ENCODE measurements at places on chromosomes 7 and 10. TPM values are rescaled to one million over a fixed set of nuclear protein-coding genes. Genes with fewer than 3 reads are reported as not detected.

DNA sequence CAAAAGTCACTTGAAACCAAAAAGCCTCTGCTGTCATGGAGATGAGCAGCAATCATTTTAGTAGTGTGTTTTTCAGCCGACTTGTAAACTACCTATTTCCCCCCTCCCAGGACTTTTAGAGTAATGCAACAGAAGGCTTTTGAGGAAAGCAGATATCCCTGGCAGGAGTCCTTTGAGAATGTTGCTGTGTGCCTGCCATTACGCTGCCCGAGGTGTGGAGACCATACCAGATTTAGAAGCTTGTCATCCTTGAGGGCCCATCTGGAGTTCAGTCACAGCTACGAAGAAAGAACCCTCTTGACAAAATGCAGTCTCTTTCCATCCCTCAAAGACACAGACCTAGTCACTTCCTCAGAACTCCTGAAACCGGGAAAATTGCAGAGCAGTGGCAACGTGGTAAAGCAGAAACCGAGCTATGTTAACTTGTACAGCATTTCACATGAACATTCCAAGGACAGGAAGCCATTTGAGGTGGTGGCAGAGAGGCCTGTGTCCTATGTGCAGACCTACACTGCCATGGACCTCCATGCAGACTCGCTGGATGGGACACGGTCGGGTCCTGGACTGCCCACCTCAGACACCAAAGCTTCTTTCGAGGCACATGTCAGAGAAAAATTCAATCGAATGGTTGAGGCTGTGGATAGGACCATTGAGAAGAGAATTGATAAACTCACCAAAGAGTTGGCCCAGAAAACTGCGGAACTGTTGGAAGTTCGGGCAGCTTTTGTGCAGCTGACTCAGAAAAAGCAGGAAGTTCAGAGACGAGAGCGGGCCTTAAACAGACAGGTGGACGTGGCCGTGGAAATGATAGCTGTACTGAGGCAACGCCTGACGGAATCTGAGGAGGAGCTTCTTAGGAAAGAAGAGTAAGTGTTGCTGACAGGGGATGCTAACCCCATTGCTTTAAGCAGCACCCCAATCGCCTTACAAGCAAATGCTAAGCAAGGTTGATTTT is 2.2 kb downstream of the ZNF365 start:
- no peak for DNase-seq
- no peak overlapping the region for H3K27ac ChIP-seq

DNA sequence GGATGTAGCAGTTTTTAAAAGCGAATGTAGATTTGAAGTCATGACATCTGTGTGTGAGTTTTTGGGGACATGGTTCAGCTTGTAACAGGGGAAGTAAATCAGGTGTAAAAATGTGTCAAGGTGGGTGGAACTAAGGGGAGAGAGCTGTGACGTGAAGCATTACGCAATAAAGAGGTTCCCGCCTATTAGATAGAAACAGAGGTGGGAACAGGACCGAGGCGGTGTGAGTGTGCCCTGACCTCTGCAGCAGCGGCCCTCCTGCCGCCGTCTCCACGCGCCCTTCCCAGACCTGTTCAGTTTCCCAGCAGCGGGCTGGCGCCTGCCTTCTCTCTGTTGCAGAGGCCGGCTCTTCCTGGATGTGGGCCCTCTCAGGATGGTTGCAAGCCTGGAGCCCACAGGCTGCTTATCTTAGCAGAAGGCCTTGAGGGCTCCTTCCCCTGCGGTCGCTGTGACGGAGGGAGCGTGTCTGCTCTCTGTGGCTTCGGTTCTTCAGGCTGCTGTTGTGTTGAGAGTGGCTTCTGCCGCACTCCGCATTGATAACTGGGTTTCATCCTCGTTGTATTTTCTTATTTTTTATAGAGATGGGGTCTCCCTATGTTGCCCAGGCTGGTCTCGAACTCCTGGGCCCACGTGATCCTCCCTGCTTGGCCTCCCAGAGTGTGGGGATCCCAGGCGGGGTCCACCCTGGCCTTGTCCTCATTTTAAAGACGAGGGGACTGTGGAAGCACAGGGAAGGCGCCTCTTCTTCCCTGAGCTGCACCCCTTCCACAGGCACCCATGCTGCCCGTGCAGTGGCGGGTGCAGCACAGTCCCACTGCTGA is 65.0 kb downstream of the DNAJB6 start:
- H3K4me1 ChIP-seq: peaks cover 38% of the 10 kb centered on the region
- no peak overlapping the region for H3K4me3 ChIP-seq
- no peak for DNase-seq
- peaks cover 8% of the 10 kb centered on the region for H3K36me3 ChIP-seq

DNA sequence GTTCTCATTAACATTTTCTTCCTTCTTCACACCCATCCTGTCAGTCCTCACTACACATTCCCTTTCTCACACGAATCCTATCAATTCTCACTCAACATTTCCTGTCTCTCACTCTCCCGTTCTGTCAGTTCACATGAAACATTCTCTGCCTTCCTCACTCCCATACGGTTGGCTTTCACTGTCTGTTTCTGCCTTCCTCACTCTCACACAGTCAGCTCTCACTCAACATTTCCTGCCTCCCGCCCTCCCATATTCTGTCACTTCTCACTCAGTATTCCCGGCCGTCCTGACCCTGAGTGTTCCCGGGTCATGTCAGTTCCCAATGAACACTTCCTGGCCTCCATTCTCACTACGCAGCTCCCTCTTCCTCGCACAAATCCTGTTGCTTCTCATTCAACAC is 61.5 kb downstream of the DYNC2I1 start:
- peaks cover 21% of the 10 kb centered on the region for H3K36me3 ChIP-seq
- H3K27me3 ChIP-seq: no peaks in the 10 kb centered on the region

CALCR gene
- total RNA-seq: 5.4 TPM

HOXA6 gene
- total RNA-seq: not detected

- peaks cover 13% of the 10 kb centered on the region for H3K36me3 ChIP-seq
- no peak overlapping the region for H3K4me3 ChIP-seq
- peaks cover 7% of the 10 kb centered on the region for H3K4me1 ChIP-seq
Observed at GRCh38 chr10:87705339-87705738, 45.7 kb downstream of the PAPSS2 start.

GRCh38 chr10:91582153-91582554 is 50.7 kb downstream of the PPP1R3C start:
- H3K36me3 ChIP-seq: no peaks in the 10 kb centered on the region

SRRM3 gene
- total RNA-seq: 2.7 TPM

GRCh38 chr7:27239387-27240014 is 3.1 kb upstream of the EVX1 start:
- peaks cover 95% of the 10 kb centered on the region for H3K27me3 ChIP-seq
- H3K4me3 ChIP-seq: no peak overlapping the region
- DNase-seq: no peak
- peaks cover 8% of the 10 kb centered on the region for H3K4me1 ChIP-seq
- H3K36me3 ChIP-seq: no peaks in the 10 kb centered on the region

BLNK gene
- not detected for total RNA-seq

SPAM1 gene
- total RNA-seq: not detected

DNA sequence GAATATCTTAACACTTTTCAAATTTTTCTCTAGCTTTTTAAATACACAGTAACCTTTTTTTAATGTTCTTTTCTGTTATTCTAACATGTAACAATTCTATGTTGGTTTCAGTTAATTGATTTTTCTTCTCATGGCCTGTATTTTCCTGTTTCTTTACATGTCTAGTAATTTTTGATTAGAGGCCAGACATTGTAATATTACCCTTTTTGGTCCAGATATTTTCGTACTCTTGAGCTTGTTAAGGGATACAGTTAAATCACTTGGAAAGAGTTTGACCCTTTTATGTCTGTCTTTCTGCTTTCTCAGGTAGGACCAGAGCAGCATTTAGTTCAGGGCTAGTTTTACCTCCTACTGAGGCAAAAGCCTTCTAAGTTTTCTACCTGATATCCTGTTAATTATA is 45.0 kb downstream of the BICC1 start:
- no peak overlapping the region for H3K4me3 ChIP-seq
- H3K36me3 ChIP-seq: no peaks in the 10 kb centered on the region
- no peak overlapping the region for H3K27ac ChIP-seq
- H3K27me3 ChIP-seq: no peaks in the 10 kb centered on the region

GRCh38 chr10:64519831-64520230 is 998.6 kb downstream of the REEP3 start:
- H3K27ac ChIP-seq: no peak overlapping the region
- no peaks in the 10 kb centered on the region for H3K36me3 ChIP-seq
- H3K27me3 ChIP-seq: no peaks in the 10 kb centered on the region
- no peak overlapping the region for H3K4me3 ChIP-seq

JMJD1C gene
- 55.4 TPM for total RNA-seq

ANKRD2 gene
- total RNA-seq: 0.36 TPM

TCERG1L gene
- 1.9 TPM for total RNA-seq

GRCh38 chr10:11823989-11824346 is 812 bp downstream of the PROSER2 start:
- H3K27ac ChIP-seq: no peak overlapping the region
- H3K36me3 ChIP-seq: no peaks in the 10 kb centered on the region
- H3K27me3 ChIP-seq: no peaks in the 10 kb centered on the region
- peak; percentile 13 for DNase-seq
- H3K4me3 ChIP-seq: peak overlapping the region; percentile 66
- H3K4me1 ChIP-seq: peaks cover 4% of the 10 kb centered on the region

GRCh38 chr10:129780901-129781795 is 182.9 kb downstream of the EBF3 start:
- no peaks in the 10 kb centered on the region for H3K27me3 ChIP-seq
- no peaks in the 10 kb centered on the region for H3K36me3 ChIP-seq
- H3K4me3 ChIP-seq: no peak overlapping the region
- no peak overlapping the region for H3K27ac ChIP-seq

COPS6 gene
- 95.3 TPM for total RNA-seq

DNA sequence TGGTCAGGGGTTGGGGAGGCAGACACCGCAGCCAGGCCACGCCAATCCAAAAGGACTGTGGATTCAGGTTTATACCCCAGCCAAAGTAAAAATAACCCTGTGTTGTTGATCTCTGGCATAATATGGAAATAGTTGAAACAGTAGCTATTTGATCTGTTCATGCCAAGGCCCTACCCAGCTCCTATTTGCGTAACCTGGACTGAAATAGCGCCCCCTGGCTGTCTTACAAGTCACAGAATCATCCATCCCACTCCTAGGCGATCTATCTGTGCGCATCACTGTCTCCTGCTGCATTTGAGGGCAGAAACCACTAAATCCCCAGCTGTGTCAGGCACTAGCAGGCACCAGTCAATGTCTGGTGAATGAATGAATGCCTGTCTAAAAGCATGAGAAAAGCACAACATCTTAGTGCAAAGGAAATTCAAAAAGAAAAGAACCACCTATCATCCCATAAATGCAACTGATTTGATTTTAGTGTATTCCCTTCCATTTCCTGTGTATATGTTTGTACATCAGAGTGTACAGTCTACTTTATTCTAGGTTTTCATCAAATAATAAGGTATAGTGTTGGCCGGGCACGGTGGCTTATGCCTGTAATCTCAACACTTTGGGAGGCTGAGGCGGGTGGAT is 160.0 kb downstream of the SLIT1 start:
- no peak overlapping the region for H3K4me3 ChIP-seq
- peaks cover 27% of the 10 kb centered on the region for H3K4me1 ChIP-seq
- no peaks in the 10 kb centered on the region for H3K27me3 ChIP-seq
- no peak overlapping the region for H3K27ac ChIP-seq

WBP1L gene
- total RNA-seq: 73.6 TPM

DNA sequence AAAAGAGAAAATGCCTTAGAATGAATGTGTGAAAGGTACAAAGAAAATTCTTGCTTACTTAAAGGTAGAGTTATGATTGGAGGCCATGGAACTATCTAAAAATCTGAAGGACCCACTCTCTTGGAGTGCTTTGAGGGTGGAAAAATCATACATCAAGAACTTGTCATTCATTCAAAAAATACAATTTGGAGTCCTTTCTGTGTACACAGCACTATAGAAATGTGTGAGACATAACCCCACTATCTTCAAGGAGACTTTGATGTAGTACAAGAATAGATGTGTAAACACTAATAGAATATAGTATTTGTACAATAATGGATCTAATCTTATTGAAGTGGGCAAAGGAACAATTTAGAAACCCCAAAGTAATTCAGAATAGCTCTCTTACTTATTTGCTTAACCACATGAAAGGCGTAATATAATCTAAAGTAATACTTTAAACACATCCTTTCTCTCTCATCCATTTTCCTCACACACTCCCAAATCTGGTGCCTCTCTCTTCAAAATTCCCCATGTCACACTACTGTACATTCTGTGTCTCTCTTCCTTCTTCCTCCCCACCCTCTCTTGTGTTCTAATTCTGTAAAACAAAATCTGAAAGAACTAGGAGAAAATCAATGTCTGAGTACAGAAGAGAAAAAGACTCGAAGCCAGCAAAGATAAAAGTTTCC is 166.7 kb downstream of the DNAJB9 start:
- no peaks in the 10 kb centered on the region for H3K36me3 ChIP-seq
- no peak for DNase-seq
- H3K4me3 ChIP-seq: no peak overlapping the region
- H3K4me1 ChIP-seq: no peaks in the 10 kb centered on the region

DNA sequence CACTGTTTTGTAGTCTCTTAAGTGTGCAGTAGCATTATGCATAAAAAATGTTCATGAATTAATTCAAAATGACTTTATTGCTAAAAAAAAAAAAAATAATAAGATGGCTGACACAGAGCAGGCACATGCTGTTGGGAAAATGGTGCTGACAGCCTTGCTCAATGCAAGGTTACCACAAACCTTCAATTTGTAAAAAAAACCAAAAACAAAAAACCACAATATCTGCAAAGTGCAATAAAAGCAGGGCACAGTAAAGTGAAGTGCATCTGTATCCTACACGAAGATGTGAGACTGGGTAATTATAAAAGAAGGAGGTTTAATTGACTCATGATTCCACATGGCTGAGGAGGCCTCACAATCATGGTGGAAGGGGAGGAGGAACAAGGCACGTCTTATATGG is 185.8 kb downstream of the USP6NL start:
- no peaks in the 10 kb centered on the region for H3K4me1 ChIP-seq
- H3K27ac ChIP-seq: no peak overlapping the region
- no peaks in the 10 kb centered on the region for H3K27me3 ChIP-seq
- no peaks in the 10 kb centered on the region for H3K36me3 ChIP-seq

DNA sequence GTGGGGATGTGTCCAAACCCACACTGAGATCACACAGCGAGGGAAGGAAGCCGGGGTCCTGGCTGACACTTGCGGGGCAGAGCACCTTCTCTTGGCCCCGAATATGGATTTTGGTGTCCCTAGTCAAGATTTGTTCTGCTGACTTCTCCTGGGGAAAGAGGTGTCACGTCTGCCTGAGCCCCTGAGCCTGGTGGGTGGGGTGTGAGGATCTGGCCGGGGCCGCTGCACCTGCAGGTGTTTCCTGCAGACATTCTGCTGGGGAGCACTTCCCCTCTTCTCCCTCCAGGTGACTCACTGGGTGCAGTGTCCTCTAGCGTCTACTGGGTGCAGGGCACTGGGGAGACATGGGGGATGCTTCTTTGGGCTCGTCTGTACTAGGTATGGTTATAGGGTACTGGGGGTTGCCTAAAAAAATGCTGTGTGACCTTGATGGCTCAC is 99.2 kb downstream of the GRK5 start:
- DNase-seq: peak; percentile 35
- H3K36me3 ChIP-seq: no peaks in the 10 kb centered on the region
- H3K27ac ChIP-seq: peak overlapping the region; percentile 72
- H3K4me1 ChIP-seq: peaks cover 32% of the 10 kb centered on the region
- H3K27me3 ChIP-seq: no peaks in the 10 kb centered on the region

C10orf53 gene
- total RNA-seq: not detected

DNA sequence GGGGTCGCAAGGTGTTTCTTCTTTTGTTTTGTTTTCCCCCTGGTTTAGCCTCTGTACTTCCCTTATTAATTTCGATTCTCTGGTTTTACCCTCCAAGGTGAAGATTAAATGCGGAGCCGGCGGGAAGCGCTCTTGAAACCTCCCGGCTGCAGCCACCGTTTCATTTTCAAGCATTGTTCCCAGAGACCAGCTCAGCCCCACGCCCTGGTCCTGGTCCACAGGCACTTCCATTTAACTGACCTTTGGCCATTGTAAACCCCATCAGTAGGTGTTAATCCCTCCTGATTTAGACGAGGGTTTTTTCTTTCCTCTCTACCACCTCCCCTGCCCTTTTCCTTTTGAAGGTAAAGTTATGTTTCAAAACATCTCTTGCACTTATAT is 39.2 kb upstream of the ENO4 start:
- H3K4me1 ChIP-seq: no peaks in the 10 kb centered on the region
- H3K27me3 ChIP-seq: no peaks in the 10 kb centered on the region
- H3K4me3 ChIP-seq: no peak overlapping the region
- no peak for DNase-seq

Measured in astrocyte (in vitro differentiated cells and primary cell).